ENCODE measurements at places on chromosomes 7 and 10.
A peak's percentile ranks its signal among the peaks of the same experiment; 100 is the strongest.

GRCh38 chr10:122988501-122988900 is 8.3 kb downstream of the PSTK start:
- DNase-seq = no peak

DNA sequence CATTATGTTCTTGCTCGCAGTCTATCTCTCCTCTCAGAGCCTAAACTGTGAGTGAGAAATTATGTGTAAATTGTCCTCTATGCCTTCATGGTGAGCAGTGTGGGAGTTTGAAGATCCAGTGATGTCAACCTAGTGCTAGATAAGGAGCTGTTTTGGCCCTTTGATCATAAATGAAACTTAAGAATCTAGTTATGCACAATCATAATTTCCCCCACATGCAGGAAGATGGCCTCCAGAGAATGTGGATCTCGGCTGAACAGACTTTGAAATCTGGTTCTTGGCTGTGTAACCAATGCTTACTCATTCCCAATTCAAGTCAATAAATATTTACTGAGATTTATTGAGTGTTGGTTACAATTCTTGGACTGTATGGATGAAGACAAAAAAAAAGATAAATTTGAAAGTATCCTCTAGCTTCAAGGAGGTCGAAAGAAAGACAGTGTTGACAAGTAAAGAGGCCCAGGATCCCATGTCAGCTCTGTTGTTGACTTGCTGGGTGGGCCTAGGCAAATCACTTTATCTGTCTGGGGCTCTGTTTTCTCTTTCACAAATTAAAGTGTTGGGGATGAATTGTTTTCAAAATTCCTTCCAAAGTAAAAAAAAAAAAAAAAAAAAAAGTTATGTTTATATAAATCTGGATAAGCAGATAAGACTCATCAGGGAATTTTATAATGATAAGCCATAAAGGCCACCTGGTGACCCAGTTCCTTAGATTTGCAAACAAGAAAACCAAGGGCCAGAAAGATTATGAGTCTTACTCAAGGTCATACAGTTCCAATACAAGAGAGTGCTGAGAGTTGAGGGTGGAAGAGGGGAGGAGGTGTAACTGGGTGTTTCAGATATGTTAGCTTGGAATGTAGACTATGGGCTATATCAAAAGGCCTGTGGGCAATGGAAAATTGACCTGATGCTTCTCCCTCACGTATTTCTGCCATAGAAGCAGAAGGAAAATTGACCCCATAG is 969.9 kb downstream of the KCNMA1 start:
- DNase-seq = peak; percentile 85

DNA sequence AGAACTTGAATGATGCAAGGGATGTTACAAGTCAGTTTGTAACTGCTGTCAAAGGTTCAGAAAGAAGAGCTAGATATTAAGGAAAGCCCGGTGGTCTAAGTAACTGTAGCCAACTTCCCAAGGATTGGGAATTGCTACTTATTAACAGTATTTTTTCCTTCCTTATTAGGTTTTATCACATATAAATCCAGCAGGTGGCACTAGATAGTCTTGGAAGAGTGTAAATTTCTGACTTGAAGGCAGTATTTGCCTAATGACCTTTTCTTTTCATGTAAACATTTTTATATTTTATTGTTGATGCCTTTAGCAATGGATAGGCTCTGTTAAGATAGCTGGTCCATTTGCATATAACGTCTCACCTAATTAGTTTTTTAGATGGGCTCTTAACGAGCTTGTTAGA is 51.2 kb downstream of the ANLN start:
- DNase-seq = no peak

GRCh38 chr10:48361176-48361575 is 54.7 kb downstream of the MAPK8 start:
- DNase-seq = no peak

DNA sequence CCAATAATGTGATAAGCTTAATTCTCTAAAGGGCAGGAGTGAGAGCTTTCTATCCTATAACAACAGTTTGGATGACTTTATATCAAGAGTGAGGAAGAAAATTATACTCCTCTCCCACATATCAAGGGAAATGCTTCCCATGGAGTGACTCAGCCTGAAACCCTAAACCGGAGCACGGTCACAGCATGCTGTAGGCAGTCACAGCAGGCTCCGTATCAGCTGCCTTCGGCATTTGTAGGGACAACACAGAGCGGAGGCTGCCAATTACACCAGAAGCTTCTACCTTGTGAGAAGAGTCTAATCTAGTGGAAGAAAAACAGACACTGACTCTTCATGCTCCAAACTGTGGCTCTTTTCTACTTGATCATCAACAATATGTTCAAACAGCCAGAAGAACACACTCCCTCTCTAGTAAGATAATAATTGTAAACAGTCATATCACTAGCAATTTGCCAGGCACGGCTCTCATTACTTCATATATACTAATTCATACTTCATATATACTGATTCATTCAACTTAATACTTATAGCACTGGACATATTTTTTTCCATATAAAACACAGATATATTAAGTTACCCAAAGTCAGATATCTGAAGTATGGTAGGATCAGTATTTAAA is 65.9 kb downstream of the DGKB start:
- DNase-seq = no peak

- DNase-seq = no peak
These were observed 3.5 kb downstream of the SUN1 start for GRCh38 chr7:835485-836401.

- no peak for DNase-seq
These were observed 121.5 kb upstream of the PRR15 start for GRCh38 chr7:29442146-29442545.

- DNase-seq = no peak
These were observed 8.7 kb upstream of the ACTA2 start for GRCh38 chr10:88961266-88961665.

GRCh38 chr10:30736685-30737232 is 107.2 kb upstream of the LYZL2 start:
- no peak for DNase-seq

- no peak for DNase-seq
These were observed 93.2 kb downstream of the CFTR start for GRCh38 chr7:117572856-117573620.

DNA sequence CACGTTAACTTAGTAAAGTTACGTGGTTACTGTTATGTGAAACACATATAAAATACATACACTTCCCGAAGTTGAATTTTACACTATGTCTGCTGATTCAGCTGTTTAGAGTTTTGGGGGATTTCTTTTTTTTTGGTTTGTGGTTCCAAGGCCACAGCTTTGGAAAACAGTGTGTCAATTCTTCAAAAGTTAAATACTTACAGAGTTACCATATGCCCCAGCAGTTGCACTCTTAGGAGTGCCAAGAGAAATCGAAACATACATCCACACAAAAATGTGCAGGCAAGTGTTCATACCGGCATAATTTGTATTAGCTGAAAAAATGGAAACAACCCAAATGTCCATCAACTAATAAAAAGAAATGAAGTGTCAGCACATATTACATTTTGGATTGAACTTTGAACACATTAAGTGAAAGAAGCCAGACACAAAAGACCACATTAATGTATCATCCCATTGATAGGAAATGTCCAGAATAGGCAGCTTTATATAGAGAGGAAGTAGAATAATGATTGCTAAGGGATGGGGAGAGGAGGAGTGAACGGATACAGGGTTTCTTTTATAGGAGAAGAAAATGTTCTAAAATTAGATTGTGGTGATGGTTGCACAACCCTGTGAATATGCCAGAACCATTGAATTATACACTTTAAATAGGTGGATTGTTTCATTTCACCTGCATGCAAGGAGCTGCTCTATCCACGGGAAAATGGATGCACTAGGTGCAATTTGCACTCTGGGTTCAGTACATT is 17.6 kb downstream of the APBB1IP start:
- DNase-seq = no peak

GRCh38 chr7:143217806-143218205 is 4.0 kb upstream of the TAS2R40 start:
- DNase-seq = no peak

DNA sequence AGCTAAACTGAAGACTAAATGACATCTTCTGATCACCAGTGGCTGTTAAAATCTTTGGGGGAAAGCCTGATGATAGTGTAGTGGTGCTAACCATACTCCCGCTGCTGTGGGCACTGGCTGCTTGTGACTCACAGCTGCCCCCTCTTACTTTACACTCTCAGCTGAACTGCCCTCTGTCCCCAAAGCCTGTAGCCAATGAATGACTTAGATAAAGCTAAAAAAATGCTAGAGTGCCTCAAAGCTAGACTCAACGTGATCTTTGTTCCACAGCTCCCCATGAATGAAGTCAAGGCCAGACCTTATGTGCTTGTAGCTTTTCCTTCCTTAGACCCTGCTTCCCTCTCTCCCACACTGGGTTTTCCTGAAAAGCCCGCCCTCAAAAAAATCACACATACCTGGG is 6.5 kb downstream of the ZC3HAV1L start:
- no peak for DNase-seq

DNA sequence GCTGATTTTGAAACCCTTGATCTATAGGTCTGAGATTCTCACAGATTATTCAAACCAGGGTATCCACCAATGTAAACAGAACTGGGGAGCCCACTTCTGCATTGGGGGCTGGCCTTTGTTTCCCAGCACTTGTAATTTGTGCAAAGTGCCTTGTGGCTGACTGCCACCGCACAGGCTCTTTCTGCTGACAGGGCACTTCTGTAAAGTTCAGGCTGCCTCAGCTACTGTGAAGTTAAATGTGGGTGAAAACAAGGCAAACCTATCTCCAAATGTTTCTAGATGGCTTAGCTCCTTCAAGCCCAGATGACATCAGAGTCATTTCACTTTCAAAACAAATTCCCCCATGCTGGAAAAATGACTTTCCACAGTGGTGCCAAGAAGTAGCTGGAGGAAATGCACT is 54.7 kb downstream of the GRID1 start:
- no peak for DNase-seq

DNA sequence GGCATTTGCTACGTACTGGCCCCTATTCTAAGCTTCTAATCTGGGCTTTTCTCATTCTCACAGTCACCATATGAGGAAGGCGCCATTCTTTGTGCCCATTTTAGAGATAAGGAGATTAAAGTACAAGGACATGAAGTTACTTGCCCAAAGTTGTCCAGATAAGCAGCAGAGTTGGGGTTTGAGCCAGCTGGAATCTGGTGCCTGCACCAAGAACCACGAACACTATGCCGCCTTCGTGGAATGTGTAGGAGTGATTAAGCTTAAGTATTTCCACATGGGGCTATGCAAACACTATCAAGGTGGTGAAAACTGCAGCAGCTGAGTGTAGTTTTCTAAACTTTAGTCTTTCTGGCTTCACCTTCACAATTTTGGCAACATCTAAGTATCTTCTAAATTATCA is 342.7 kb upstream of the ETV1 start:
- no peak for DNase-seq

GRCh38 chr7:16847381-16847860 is 34.4 kb downstream of the AGR3 start:
- DNase-seq = no peak
